Subcutaneous preadipocyte (primary cell): ENCODE measurements at places on chromosomes 13 and 19. TPM values are rescaled to one million over a fixed set of nuclear protein-coding genes. Genes with fewer than 3 reads are reported as not detected.

Gene HIPK4
- total RNA-seq: under 0.01 and 0.20 TPM in 2 replicates

Gene HDGFL2
- total RNA-seq: 53.6 and 56.5 TPM in 2 replicates

Gene TMIGD2
- total RNA-seq: not detected in 2 replicates

Gene KCNN4
- 2.0 and 2.9 TPM in 2 replicates for total RNA-seq

Gene OR10H1
- not detected in 2 replicates for total RNA-seq

Gene C1QTNF9
- not detected in 2 replicates for total RNA-seq
